ENCODE measurements at places on chromosomes 16 and 17.

GRCh38 chr17:8725881-8726876, 18.5 kb downstream of the CCDC42 start:
- no peak for DNase-seq

- no peak for DNase-seq
Measured at GRCh38 chr16:17668386-17668785, 197.6 kb upstream of the XYLT1 start.

DNA sequence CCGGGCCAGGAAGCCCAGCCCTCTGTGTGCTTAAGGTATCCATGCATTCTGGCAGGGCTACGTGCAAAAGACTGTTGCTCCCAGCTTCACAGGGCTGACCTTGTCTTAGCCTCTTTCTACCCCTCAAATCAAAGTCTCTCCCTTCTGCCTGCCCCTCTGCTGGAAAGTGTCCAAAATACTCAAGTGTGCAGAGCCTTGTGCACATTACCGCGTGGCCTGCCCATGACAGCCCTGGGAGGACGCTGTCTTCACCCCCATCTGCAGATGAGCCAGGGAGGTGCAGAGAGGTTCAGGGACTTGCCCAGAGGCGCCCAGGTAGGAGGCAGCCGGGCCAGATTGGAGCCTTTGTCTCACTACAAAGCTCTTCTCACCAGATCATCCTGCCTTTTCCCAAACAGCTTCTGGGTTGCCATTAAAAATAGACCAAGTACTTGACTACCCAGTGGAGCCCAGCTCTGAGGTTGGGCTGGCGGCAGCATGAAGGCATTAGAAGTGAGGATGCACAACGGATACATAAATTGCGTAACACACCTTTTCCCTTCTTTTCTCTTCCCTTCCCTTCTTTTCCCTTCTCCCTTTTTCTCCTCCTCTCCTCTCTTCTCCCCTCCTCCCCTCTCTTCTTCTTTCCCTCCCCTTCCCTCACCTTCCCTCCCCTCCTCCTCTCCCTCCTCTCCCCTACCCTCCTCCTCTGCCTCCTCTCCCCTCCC, 3.5 kb downstream of the CACNG4 start:
- DNase-seq: no peak

DNA sequence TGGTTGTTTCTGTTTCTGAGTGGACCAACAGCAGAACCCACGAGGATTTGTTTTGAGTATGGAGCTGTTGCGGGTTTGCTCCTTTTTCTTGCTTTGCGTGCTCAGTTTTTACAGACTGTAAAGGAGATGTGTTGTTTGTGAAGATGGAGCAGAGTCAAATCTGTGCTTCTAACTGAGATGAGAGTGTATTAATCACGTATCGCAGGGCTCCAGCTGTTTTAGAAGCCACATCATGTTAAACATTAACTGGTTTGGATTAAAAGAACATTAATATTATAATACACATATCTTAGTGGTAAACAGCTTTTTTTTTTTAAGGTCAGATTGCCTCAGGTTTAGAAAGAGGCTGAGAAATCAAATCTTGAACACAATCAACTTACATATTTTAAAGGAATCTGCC, 69.4 kb downstream of the YPEL2 start:
- DNase-seq: no peak

DNA sequence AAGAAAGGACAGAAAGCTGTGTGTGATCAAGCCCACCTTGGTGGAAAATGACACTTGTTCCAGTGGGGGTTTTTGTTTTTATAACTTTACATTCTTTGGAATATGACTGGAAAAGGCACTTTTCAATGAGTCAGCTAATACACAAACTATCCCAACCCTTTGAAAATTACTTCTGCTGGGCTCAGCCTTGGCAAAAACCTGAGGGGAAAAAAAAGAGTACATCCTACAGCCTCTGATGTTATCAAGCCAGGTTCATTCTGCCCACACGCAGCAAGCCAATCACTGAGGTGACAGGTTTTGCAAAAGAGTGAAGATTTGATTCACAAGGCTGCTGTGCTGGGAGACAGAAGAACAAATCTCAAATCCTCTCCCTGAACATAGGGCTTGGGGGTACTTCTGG, 484.5 kb upstream of the ERCC4 start:
- DNase-seq: no peak

- peak; percentile 67 for DNase-seq
Measured at GRCh38 chr16:79303959-79304387, 296.6 kb downstream of the MAF start.

DNA sequence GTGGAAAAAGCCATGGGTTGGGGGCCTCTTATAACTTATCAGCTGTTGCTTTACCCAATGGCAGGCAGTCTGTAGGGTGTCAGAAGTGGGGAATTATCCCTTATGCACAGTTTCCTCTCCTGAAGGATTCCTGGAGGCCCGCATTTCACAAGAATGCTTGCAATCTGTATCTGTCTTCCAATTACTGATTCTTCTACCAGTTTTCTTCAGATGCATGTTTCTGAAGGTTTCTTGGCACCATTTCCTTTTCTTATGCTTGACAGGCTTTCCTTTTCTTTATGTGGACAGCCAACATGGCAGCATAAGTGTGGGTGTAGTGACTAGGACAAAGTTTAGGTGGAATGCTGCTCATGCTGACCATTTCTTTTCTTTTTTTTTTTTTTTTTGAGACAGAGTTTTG, 36.1 kb downstream of the MAP3K3 start:
- no peak for DNase-seq

GRCh38 chr17:14745541-14745940, 444.7 kb downstream of the HS3ST3B1 start:
- DNase-seq: no peak

DNA sequence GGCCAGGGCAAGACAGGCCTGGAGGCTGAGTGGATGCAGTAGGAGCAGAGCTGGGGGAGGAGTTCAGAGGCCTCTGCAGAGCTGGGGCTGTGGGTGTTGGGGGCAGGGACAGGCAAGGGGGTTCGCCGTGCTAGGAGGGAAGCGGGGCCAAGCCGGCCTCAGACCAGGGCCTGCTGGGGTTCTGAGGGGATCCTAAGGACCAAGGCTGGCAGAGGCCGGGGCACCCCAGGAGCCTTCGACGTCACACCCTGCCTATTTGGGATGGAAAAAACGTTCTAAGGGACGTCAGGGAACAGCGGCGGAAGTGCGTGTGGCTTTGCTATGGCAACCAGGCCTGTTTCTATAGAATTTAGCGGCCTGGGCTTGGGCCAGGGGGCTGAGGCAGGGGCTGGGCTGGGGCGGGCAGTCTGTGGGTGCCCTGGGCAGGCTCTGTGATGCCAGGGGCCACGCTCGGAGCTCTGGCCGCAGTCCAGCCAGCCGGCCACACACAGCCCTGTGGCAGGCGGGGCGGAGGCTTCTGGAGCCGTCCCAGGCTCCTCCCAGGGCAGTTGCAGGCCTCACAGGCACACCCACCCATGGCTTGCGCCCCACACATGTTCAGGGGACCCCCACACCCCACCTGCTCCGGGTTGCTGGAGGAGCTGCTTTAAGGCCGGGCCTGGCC, 3.7 kb downstream of the TRAF7 start:
- DNase-seq: peak; percentile 92

GRCh38 chr16:15807603-15808009, 49.2 kb downstream of the MYH11 start:
- DNase-seq: no peak

DNA sequence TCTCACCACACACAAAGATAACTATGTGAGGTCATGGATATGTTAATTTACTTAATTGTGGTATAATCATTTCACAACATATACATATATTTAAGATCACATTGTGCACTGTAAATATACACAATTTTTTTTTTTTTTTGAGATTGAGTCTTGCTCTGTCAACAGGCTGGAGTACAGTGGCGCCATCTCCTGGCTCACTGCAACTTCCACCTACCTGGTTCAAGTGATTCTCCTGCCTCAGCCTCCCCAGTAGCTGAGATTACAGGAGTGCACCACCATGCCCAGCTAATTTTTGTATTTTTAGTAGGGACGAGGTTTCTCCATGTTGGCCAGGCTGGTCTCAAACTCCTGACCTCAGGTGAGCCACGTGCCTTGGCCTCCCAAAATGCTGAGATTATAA, 11.5 kb upstream of the PRSS54 start:
- no peak for DNase-seq
